Stimulated activated CD4-positive, alpha-beta T cell treated with anti-CD3 and anti-CD28 coated beads, Interleukin-12 subunit alpha, Interleukin-12 subunit beta, amount 100 ng/mL, for 24 hours (primary cell): ENCODE measurements at places on chromosomes 16 and 17.
A peak's percentile ranks its signal among the peaks of the same experiment; 100 is the strongest.

- no peak for DNase-seq
These were observed 3.6 kb downstream of the RHOT2 start for GRCh38 chr16:671353-672131.

DNA sequence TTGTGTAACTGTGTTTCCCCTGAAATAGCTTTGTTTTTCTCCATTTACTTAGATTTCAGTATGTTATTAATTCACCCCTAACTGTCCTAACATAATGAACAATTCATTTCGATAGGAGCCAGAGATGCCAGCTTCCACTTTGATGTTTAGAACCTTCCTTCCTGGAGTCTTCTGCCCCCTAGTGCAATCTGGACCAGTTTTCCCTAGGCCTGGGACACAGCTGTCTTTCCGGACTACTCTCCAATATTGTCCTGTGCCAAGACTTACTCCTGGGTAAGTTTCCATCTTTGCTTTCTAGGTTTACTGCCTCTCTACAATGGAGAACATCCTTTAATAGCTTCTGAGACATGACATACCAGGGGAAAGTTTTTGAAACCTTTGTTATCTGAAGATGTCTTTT lies 12.8 kb downstream of the RECQL5 start:
- DNase-seq = no peak

GRCh38 chr17:9696279-9697044 lies 51.1 kb downstream of the USP43 start:
- DNase-seq = no peak

DNA sequence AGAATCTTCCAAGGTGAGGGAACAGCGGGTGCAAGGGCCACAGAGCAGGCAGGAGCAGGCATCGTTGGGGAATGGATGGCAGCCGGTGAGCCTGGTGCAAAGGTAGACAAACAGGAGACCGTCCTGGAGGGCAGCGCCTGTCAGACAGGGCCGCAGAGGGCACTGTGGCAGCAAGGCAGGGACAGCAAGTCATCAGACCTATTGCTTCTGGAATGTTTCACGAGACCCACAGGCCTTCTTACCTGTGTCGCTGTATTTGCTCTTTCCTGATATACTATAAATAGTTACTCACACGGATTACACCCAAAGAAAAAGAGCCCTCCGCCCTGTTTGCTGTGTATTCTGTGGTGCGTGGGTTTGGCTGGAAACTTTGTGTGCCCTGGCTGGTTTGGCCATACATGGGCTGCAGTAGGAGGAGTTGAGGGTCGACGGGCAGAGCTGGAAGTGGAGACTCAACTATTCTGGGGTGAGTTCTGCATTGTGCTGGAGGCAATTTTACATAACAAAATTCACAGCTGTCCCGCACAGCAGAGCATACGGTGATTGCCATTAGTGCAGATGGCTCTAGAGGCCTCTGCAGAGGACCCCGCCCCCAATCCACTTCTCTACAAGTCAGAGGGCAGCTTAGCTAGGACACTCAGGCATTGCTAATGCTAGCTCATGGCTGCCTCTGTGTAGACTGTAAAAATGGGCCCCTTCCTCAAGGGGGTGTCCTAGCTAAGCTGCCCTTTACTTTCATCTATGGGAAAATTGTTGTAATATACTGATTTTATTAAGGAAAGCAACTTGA lies 18.6 kb upstream of the POLR3E start:
- DNase-seq = no peak

GRCh38 chr17:18004345-18004744 lies 31.7 kb downstream of the DRC3 start:
- DNase-seq = no peak

DNA sequence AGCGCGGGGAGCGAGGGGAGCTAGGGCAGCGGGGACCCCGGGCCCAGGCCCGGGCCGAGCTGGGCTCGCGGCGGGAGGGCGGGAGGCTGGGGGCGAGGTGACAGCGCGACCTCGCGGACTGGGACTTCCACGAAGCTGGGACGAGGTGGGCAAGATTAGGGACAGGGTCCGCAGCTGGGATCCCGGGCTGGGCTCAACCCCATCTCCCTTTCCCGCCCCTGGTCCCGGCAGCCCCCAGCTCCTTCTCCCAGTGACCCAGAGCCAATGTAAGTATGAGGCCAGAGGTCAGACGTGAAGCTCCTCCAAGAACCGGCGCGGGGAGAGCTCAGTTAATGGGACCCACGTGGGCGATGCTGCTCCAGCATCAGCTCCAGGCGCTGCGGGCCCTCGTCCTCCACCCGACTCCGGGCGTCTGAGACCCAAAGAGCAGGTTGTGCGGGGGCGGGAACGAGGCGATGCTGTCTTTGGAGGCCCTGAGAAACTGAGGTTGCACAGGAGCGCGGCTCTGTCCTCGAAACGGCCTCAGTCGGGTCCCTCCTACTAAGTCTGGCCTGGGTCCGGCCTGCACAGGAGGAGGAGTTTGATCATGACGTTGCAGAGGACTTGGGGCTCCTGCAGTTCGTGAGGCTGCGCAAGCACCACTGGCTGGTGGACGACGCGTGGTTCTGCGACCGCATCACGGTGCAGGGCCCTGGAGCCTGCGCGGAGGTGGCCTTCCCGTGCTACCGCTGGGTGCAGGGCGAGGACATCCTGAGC lies 585 bp downstream of the ALOX12 start:
- DNase-seq = no peak

DNA sequence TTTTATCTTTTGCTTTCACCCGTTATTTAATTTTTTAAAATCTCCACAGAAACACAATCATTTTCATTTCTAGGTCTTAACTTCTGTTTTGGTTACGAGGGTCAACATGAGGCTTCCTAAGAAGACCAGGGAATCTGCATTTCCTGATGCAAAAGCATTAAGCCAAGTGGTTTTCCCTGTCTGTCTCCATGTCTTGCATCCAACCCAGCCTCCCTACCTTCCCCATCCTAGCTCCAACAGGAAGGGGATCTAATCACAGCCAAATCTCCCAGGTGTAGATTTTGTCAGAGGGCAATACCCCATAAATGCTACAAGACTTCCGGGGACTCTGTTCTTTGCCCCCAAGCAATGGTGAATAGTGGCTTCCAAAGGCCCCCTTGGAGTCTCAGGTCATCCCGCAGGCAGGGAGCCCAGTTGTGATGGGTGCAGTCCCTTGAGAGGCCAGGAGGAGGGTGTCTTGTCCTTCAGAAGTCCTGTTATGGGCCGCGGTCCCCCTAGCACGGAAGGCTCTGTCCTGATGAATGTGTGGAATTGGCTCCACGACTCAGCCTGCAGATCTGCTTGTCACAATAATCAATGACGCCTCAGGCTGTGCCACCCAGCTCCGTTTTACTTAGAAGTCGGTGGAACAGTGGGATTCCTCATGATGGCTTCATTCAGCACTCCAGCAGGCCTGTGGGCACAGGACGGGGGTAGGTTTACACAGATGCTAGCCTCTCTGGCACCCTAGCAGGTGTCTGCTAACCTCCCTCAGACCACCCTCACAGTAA lies 141.1 kb downstream of the RGS9 start:
- peak; percentile 13 for DNase-seq

GRCh38 chr17:52823155-52823554 lies 664.6 kb upstream of the CA10 start:
- DNase-seq = no peak

DNA sequence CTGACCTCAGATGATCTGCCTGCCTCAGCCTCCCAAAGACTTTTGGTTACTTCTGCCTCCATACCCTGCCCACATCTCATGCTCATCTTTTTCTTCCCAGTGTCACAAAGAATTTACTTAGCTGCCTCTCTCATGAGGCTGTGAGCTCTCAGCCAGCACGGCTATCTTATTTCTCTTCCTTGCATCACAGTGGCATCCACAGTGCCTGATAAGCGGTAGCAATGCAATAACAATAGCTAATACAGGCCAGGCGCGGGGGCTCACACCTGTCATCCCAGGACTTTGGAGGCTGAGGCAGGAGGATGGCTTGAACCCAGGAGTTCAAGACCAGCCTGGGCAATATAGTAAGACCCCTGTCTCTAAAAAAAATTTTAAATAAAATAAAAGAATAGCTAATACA lies 15.5 kb upstream of the MARVELD3 start:
- DNase-seq = no peak

DNA sequence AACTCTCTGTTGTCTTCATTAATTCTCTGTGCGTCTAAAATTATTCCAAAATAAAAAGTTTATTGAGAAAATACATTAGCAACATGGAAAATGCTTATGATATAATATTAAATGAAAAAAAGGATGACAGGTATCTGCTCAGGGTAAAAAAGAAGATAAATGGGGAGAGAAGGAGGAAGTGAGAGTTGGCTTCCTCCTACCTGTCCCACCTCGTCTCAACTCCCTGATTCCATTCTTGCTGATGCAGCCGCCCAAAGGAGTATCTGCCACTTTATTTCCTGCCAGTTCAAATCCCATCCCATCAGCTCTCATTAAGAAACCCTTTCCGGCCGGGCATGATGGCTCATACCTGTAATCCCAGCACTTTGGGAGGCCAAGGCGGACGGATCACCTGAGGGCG lies 72.5 kb upstream of the ALOX12 start:
- no peak for DNase-seq

DNA sequence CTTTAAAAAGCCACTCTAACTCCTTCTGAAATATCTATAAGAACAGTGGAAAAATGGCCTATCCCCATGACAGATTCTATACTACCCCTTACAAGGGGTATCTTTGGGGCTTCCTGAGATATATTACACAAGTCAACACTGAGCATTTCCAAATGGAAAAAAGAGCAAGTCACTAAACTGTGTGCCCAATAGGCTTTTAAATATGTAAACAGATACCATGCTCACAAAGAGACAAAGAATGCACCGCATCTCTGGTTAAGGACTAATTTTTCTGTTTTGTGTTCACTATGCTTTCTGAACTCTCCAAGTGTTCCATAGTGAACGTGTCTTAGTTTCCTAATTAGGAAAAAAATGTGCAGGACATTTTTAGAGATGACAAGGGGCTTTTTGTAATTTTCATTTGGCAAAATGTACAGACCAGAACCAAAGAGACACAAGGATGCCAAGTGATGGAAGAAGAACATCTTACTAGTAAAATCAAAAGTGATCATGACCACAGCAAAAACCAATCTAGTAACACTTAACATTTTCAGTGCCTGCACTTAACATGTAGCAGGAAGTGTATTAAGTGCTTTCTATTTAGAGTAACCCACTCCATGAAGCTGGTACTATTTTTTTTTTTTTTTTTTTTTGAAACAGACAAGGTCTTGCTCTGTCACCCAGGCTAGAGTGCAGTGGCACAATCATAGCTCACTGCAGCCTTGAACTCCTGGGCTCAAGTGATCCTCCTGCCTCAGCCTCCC lies 21.5 kb downstream of the MYH11 start:
- no peak for DNase-seq

DNA sequence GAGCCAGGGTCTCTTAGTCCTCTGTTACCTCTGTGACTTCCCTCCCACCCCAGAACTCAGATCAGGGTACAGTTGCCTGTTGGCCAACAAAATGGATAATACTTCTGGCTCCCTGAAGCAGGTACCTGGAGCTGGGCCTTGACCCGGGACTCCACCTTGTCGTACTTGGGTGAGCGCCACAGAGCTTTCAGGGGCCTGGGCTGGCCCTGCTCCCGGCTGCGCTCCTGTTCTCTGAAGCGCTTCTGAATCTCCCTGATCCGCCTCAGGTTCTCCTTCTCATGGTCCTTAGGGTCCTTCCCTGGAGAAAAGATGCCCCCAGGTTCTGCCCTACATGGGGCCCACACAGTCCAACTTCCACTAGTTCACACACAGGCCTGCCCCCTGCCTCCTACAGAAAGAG lies 1.7 kb downstream of the ENKD1 start:
- no peak for DNase-seq

DNA sequence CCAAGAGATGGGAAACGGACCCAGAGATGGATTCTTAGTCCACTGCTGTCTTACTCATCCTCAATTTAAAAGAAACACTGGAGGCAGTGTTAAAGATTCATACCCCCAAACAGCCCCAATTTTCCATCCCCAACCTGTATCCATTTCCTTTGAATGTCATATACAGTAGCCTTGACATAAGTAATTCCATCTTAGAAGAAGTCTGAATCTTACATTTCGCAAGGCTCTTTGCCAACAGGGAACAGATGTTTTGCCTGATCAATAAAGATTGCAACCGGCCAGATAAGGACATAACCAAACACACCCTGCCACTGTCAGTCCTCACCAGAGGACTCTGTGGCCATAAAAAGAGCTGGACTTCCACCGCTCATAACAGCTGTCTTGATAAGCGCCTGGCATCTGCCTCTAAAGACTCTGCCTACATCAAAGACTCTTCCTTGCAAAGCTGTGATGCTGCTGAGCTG lies 59.0 kb upstream of the MED9 start:
- DNase-seq = no peak

DNA sequence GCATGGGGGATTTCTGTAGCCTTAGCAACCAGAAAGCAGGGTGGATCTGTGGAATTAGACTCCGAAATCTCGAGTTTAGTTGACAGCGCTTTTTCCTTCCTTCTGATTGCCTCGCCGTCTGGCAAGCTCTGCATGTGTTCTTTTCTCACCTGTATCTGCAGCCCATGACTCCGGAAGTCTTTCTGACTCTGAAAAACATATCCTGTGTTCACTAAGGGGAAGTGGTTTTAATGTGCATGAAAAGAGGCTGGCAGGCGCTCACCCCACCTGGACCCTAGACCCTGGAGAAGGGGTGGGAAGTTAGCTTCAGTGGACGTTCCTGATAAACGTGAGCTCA lies 158.5 kb downstream of the RPTOR start:
- DNase-seq = no peak

DNA sequence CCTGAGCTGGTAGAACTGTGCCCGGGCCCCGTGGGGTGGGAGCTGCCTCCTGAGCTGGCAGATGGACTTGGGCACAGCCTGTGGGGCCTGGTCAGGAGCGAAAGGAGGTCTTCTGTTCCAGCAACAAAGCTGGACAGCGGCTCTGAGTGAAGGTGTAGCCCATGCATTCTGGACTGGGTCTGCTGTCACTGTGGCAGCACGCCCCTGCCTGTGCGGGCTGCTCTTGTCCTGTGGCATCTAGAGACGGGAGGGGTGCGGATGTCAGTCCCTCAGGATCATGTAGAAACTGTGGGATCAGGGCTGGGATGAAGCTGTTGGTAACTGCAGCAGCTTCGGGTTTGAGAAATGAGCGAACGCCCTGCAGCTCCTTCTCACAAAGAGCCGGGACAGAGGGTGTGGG lies 19.4 kb downstream of the BAIAP2 start:
- no peak for DNase-seq

DNA sequence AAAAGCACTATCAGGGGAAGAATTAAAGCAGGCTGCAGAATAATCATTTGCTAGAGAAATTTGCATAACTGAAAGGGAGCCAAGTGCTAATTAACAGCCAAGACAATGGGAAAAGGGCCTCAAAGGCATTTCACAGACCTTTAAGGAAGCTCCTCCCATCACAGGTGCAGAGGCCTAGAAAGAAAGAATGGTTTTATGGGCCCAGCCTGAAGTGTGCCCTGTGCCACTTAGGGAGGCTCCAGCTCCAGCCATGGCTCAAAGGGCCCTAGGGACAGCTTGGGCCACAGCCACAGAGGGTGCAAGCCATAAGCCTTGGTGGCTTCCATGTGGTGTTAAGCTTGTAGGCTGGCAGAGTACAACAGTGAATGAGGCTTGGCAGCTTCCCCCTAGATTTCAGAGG lies 50.1 kb downstream of the RNF112 start:
- DNase-seq = no peak

- DNase-seq = no peak
These were observed 4.2 kb downstream of the RNF40 start for GRCh38 chr16:30766206-30766932.
